Uterus (tissue), 4 donors: ENCODE measurements at places on chromosomes 5 and 9. TPM values are rescaled to one million over a fixed set of nuclear protein-coding genes. Genes with fewer than 3 reads are reported as not detected.

Gene ST6GALNAC6
- total RNA-seq: 133 TPM

GRCh38 chr9:703392-703791, 138.1 kb upstream of the DMRT1 start:
- no peaks in the 10 kb centered on the region for H3K4me1 ChIP-seq
- H3K27me3 ChIP-seq: no peaks in the 10 kb centered on the region
- no peaks in the 10 kb centered on the region for H3K36me3 ChIP-seq
- no peak for DNase-seq
- H3K4me3 ChIP-seq: no peak overlapping the region

GRCh38 chr9:98834386-98834785, 26.9 kb downstream of the GALNT12 start:
- H3K4me3 ChIP-seq: no peak overlapping the region
- H3K36me3 ChIP-seq: no peaks in the 10 kb centered on the region
- H3K4me1 ChIP-seq: no peaks in the 10 kb centered on the region
- H3K27ac ChIP-seq: no peak overlapping the region

DNA sequence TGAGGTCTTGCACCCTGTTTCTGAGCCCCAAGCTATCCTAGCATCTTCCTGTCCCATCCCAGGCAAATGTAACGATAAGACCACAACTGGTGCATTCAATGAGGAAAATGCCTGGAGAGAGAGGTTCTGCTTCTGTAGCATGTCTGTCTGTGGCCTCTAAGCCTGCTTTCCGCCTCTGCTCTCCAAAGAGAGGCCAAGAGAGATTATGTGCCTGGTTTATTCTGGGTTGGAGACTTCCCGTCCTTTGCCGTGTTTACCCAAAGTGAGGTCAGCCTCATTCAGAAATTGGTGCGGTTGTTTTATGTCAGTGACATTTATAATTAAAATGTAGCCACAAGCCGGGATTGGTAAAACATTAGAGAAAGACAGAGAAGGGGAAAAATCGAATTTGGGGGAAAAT, 77.8 kb downstream of the FGF1 start:
- no peak for DNase-seq
- H3K4me1 ChIP-seq: no peaks in the 10 kb centered on the region
- no peaks in the 10 kb centered on the region for H3K36me3 ChIP-seq
- no peaks in the 10 kb centered on the region for H3K27me3 ChIP-seq
- H3K4me3 ChIP-seq: no peak overlapping the region
- no peak overlapping the region for H3K27ac ChIP-seq

DNA sequence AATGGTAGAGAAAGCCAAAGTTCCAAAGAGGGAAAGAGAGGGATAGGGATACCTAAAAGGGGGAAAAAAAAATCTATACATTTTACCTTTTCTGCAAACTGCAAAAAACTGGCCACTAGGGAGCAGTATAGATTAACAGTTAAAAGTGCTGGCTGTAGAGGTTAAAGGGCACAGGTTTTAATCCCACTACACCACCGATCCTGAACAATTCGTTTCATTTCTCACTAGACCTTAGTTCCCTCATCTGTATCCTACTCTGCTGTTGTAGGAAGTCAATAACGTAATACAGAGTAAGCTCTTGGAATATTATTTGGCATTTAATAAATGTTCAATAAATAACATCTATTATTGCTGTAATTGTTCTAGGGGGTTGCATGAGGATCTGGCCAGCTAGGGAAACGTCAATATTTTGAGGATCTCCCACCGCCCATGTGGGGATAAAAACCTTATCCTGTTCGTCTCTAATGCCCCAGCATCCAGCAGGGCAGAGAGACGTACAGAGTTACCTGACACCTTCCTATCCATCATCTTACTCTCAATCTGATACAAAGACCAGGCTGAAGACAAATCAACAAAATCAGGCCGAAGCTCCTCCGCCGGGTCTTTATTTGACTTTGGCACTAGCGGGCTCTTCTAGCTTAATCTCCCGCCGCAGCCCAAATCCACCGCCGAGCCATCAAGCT, 757 bp downstream of the CDC26 start:
- peak overlapping the region; percentile 97 for H3K27ac ChIP-seq
- no peak for DNase-seq
- H3K4me1 ChIP-seq: no peaks in the 10 kb centered on the region
- peak overlapping the region; percentile 82 for H3K4me3 ChIP-seq
- no peaks in the 10 kb centered on the region for H3K27me3 ChIP-seq
- H3K36me3 ChIP-seq: no peaks in the 10 kb centered on the region

DNA sequence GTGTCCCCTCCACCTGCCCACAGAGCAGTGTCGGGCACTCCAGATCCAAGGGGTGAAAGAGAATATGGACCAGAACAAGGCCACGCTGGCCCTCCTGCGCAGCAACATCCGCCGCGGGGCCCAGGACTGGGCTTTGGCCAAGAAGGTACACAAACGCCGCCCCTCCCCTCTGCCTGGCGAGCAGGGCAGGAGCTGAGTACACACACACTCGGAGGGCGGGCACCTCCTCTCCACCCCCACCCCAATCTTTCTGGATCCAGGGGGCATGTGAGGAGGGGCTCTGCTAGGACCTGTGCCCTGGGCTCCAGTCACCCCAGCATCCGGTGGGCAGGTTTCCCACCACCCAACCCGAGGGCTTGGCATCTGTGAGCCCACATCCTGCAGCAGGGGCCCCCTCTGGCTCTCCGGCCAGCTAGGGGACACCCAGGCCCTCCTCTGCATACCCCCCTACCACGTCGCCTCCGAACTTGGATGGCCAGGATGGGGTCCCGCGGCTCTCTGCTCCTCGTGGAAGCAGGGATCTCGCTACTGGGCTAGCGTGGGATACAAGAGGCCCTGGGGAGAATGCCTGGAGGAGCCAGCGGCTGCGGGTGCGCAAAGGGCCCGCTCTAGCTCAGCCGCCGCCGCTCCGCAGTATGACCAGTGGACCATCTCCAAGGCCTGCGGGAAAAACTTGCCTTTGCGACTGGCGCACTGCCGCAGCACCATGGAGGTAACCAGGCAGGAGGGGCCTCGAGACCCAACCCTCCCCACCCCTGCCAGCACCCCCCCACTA, 3.1 kb downstream of the CCDC183 start:
- H3K4me3 ChIP-seq: peak overlapping the region; percentile 19
- no peaks in the 10 kb centered on the region for H3K36me3 ChIP-seq
- peaks cover 17% of the 10 kb centered on the region for H3K27me3 ChIP-seq
- peaks cover 17% of the 10 kb centered on the region for H3K4me1 ChIP-seq
- no peak for DNase-seq
- no peak overlapping the region for H3K27ac ChIP-seq

Gene SH3RF2
- 0.88 TPM for total RNA-seq

DNA sequence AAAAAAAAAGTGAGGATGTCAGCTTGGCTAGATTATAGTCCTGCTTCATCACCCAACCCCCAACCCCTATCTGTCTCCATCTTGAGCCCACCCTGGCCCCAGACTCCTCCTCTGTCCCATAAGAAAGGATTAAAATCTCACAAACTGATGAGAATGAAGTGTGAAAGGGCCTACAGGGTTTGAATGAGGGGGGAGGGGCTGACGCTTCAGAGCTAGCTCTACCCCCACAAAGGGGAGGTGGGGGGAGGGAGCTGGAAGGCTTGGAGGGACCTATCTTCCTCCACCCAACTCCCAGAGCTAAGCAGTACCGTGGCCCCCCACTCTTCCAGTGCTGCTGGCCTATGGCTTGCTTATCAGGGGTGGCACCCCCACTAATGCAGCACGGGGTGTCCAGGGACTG, 43.7 kb upstream of the HAND1 start:
- no peak for DNase-seq
- H3K4me3 ChIP-seq: no peak overlapping the region
- H3K36me3 ChIP-seq: no peaks in the 10 kb centered on the region
- no peak overlapping the region for H3K27ac ChIP-seq
- H3K4me1 ChIP-seq: no peaks in the 10 kb centered on the region

DNA sequence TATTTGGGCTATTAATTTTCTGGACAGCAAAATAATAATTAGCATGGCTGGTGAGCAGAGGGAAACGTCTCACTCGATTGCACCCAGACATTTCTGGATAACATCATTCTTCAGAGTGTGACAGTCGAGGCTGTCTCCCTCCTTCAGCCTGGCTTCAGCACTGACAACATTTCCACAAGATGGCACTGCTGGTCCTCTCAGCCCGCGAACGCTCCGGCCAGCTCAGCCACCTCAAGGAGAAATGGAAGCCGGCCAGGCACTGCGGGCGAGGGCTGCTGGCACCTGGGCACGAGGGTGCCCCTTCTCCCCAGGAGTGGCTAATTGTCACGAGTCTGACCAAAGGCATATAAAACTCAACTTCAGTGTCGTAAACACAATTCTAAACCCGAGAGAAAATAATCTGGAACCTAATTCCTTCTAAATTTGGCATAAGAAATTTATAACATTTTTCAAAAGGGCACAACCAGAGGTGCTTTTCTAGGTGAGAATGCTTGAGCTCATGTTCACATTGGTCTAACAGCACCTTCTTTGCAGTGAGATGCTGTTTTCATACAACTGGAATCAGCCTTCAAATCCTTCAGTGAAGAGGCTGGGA, 65.9 kb downstream of the DAP start:
- no peaks in the 10 kb centered on the region for H3K4me1 ChIP-seq
- DNase-seq: peak; percentile 61
- H3K36me3 ChIP-seq: no peaks in the 10 kb centered on the region
- H3K4me3 ChIP-seq: no peak overlapping the region
- H3K27me3 ChIP-seq: no peaks in the 10 kb centered on the region

- no peak for DNase-seq
- no peaks in the 10 kb centered on the region for H3K36me3 ChIP-seq
- peaks cover 4% of the 10 kb centered on the region for H3K4me1 ChIP-seq
- H3K27ac ChIP-seq: no peak overlapping the region
- no peaks in the 10 kb centered on the region for H3K27me3 ChIP-seq
These were observed 107.9 kb downstream of the DCP2 start for GRCh38 chr5:113084402-113085083.

Gene PCDHGC4
- total RNA-seq: 8.0 TPM

GRCh38 chr9:34671307-34671706, 8.8 kb upstream of the CCL27 start:
- no peak overlapping the region for H3K4me3 ChIP-seq
- DNase-seq: no peak
- no peaks in the 10 kb centered on the region for H3K27me3 ChIP-seq
- H3K4me1 ChIP-seq: no peaks in the 10 kb centered on the region
- no peaks in the 10 kb centered on the region for H3K36me3 ChIP-seq

DNA sequence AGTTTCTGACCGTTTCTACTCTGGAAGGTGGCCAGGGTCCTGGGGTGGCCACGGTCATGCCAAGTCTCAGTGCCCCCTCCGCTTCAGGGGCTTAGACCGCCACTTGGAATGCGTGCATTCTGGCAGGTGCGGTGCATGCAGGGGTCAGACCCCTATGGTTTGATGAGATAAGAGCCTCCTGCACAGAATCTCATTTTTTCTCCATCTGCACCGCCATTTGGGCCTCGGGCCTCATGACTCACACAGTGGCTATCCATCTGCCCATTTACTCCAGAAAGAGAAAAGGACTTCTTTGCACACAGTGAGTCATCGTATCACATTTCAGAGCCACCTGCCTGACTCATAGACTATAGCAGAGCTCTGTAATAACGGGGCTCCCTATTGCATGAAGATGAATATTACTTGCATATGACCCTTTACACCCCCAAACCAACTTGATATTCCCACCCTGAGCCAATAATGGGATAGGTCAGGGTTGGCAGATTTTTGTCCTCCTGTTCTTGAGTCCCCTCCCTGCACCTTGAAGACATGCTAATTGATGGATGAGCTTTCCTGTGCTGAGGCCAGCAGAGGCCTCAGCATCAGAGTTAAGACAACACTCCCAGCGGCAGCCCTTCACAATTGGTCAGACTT, 157.4 kb downstream of the NR3C1 start:
- no peak overlapping the region for H3K27ac ChIP-seq
- DNase-seq: no peak
- no peaks in the 10 kb centered on the region for H3K36me3 ChIP-seq

- no peak for DNase-seq
- H3K36me3 ChIP-seq: no peaks in the 10 kb centered on the region
- H3K27me3 ChIP-seq: no peaks in the 10 kb centered on the region
- H3K4me1 ChIP-seq: peaks cover 5% of the 10 kb centered on the region
These were observed 315.0 kb upstream of the PIK3R1 start for GRCh38 chr5:67900514-67900913.

GRCh38 chr5:34059977-34060376, 17.0 kb upstream of the C1QTNF3 start:
- H3K27me3 ChIP-seq: no peaks in the 10 kb centered on the region
- H3K36me3 ChIP-seq: no peaks in the 10 kb centered on the region
- no peak overlapping the region for H3K27ac ChIP-seq
- H3K4me3 ChIP-seq: no peak overlapping the region
- H3K4me1 ChIP-seq: no peaks in the 10 kb centered on the region

GRCh38 chr9:4095484-4095883, 204.4 kb downstream of the GLIS3 start:
- no peaks in the 10 kb centered on the region for H3K36me3 ChIP-seq
- no peaks in the 10 kb centered on the region for H3K27me3 ChIP-seq
- no peak for DNase-seq

Gene MARCOL
- total RNA-seq: not detected

DNA sequence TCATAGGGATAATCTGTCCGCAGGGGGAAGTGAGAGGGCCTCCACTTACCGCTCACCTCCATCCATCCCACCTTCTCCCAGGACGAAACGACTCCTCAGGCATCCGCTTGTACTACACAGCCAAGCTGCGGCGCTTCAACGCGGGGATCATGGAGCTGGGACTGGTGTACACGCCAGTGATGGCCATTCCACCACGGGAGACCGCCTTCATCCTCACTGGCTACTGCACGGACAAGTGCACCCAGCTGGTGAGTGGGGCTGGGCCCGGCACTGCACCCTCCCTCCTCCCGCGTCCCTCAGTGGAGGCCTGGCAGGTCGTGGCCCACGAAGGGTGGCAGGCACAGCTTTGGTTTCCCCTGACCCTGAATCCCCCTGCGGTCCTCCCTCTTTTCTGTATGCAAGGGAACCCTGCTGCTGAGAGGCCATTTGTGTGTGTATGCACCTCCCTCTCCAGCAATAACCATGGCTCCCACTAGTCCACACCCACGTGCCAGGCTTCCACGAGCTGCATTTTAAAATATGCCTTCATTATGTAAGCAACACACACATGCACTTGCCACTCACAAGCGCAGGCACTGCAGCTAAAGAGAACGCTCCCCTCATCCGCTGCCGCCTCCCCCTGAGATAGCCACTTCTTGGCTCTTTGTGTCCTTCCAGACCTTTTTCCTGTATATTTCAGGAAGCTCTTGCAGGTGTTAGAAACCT, 11.8 kb downstream of the DBH start:
- no peaks in the 10 kb centered on the region for H3K36me3 ChIP-seq
- no peak overlapping the region for H3K27ac ChIP-seq
- no peaks in the 10 kb centered on the region for H3K27me3 ChIP-seq
- no peaks in the 10 kb centered on the region for H3K4me1 ChIP-seq

GRCh38 chr5:151699071-151699901, 12.6 kb upstream of the SPARC start:
- H3K4me3 ChIP-seq: no peak overlapping the region
- no peaks in the 10 kb centered on the region for H3K27me3 ChIP-seq
- peak; percentile 91 for DNase-seq
- H3K4me1 ChIP-seq: peaks cover 3% of the 10 kb centered on the region
- no peaks in the 10 kb centered on the region for H3K36me3 ChIP-seq

- H3K36me3 ChIP-seq: no peaks in the 10 kb centered on the region
- no peak overlapping the region for H3K27ac ChIP-seq
- no peaks in the 10 kb centered on the region for H3K4me1 ChIP-seq
- H3K4me3 ChIP-seq: no peak overlapping the region
These were observed 89.1 kb downstream of the ZNF354C start for GRCh38 chr5:179149278-179149677.
